ENCODE measurements at places on chromosomes 12 and 14.

DNA sequence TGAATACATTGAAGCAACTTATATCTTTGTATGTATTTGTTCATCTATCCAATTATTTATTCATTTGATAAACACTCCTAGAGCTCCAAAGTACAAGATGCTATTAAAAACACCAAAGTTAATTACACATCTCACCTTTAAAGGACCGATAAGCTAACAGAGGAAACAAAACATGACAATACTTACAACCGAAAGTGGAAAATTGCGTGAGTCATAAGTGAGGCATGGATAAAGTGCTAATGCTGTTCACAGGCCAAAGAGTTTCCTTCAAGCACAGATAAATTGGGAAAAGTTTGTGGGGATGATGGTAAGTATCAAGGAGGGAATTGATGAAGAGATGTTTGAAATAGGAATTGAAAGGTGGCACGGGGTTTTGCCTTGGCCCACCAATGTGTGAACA, 172.8 kb upstream of the KITLG start:
- DNase-seq = no peak

DNA sequence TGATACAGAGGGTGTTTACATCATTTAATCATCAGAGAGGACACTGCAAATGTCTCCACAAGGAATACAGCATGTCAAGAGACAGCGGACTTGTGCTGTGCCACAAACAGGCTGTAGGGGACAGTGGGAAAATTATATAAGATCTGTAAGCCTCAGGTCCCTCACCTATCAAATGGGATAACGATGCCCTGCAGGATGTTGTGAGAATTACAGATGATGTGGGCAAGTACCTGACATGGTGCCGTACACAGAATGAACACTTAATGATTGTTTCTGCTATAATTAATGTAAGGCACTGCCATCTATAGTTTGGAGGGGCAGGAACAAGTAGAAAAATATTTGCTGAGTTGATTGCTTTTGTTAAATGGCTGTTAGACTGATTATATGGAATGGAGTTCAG, 81.9 kb upstream of the GTF2A1 start:
- no peak for DNase-seq

DNA sequence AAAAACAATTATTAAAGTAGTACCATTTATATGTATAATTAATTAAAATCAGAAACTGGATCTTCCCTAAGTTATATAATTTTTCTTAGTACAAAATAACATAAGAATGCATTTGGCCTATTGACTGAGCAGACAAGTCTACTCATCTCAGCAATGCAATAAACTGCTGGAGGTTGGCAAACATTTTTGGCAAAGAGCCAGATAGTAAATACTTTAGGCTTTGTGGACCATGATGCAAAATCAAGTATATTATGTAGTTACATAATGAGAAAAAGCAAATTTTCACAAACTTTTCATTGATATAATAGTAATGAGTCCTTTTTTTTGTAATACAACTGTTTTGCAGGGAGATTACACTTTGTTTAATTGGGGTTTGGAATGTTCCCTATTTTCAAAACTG, 30.9 kb downstream of the ERGIC2 start:
- no peak for DNase-seq

DNA sequence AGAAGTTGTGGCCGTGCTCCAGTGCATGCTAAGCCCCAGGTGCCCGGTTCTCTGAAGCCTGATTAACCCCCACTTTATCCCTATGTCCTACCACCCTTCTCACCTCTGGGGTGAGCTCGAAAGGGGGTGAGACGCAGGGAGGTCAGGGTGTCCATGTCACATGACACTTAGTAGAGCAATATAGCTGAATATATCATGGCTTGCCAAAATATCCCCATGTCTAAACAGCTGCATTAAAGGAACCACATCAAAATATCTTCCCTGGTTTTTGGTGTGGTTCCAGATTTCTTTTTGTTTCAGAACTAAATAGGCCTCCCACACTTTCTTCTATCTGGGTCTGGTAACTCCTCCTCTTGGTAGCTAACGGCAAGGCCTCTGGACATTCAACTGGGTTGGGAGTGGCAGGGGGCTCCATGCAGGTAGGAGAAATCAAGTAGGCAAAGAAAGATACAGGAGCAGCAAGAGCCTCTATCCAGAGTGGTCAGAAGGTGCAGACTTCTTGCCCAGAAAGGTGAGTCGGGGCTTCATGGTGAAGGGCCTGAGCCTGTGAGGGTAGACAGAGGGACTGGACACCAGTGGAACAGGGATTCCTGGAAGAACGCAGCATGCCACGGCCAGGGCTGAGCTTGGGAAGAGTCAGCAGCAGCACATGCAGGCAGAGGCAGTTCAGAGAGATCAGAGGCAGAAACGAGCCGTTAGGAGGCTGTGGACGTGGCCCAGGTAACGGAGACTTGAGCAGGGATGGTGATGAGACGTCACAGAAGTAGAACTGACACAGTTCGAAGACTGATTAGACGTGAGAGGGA, 202.8 kb upstream of the DIO3 start:
- no peak for DNase-seq

GRCh38 chr12:79537675-79538074, 153.1 kb downstream of the PAWR start:
- no peak for DNase-seq

DNA sequence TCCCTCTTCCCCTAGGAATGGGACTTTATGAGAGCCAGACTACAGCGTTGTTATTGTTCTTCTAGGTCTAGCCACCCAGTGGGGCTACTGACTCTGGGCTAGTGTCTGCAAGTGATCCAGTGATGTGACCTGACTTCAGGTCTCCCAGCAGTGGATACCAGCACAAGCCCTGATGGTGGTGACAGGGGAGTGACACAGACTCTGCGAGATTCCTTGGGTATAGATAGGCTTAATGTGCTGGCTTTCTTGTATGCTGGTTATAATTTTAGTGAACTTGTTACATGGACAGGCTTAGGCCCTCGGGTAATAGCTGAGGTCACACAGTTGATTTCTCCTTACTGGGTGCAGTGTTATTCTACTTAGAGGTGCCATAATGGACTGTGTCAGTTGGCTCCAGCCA, 106.9 kb downstream of the TBC1D30 start:
- no peak for DNase-seq

GRCh38 chr14:93105362-93105761, 10.4 kb downstream of the ITPK1 start:
- no peak for DNase-seq

- no peak for DNase-seq
Observed at GRCh38 chr14:76525106-76525821, 149.3 kb downstream of the ESRRB start.

DNA sequence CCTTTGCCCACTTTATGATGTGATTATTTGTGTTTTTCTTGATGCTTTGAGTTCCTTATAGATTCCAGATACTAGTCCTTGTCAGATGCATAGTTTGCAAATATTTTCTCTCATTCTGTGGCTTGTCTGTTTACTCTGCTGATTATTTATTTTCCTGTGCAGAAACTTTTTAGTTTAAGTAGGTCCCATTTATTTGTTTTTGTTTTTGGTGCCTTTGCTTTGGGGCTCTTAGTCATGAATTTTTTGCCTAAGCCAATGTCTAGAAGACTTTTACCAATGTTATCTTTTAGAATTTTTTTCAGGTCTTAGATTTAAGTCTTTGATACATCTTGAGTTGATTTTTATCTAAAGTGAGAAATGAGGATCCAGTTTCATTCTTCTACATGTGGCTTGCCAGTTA, 667.3 kb downstream of the SLC16A7 start:
- no peak for DNase-seq

DNA sequence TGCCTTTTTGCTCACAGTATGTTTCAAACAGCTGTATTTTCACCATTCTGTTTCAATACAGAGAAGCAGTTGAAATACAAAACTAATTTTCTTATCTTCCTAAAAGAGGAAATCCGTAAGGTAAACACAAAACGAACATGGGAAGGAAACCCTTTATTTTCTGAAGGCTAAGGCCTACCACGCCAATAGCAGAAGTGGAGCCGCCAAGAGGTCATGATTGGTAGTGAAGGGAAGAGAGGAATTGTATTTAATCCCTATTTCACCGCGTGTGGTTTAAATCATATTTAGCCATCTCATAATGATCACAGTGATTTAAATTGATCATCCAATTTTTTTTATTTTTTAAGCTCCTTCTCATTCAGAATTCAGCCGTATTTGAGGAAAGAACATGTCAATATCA, 398.2 kb downstream of the PRKD1 start:
- DNase-seq = no peak

DNA sequence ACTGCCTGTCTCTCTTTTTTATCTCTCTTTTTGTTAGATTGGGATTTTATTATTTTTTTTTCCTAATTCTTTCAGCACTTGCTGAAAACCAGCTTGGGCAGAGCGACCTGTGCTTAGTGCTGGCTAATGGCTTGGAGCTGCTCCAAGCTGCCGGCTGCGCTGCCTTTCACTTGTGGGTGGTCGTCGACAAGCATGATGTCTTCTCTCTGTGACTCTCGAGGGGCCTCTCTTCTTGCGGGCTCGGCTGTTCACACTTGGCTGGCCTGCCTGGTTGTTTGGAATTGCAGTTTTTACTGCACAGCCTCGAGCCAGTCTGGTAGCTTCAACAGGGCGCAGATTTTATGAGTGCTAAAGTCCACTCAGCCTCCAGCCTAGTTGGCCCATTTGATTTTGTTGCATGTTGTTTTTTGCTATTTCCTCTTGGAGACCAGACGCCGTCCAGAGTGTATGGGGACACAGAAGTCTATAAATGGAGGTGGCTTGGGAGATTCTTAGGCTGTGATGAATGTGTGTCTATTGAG, 18.6 kb downstream of the TPCN1 start:
- no peak for DNase-seq

- no peak for DNase-seq
Observed at GRCh38 chr12:52323416-52324152, 2.4 kb upstream of the KRT83 start.

- peak; percentile 37 for DNase-seq
Observed at GRCh38 chr14:53929871-53930715, 26.5 kb downstream of the BMP4 start.

- DNase-seq = no peak
Observed at GRCh38 chr12:98752726-98753125, 107.6 kb downstream of the APAF1 start.

- DNase-seq = no peak
Observed at GRCh38 chr12:56146492-56147460, 5.6 kb upstream of the MYL6B start.

DNA sequence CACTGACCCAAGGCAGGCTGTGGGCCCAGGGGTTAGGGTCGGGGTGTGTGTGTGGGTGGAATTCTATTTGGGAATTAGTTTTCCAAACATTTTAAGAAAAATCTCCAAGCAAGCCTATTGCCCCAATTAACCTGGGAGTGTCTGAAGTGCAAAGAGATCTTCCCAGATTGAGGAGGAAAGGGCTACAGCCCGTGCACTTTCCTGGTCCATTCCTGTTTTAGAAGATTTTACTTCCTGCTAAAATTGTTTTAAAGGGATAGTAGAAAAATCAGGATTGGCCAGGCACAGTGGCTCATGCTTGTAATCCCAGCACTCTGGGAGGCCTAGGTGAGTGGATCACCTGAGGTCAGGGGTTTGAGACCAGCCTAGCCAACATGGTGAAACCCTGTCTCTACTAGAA, 5.3 kb downstream of the DCTN2 start:
- DNase-seq = no peak

GRCh38 chr14:31897581-31898186, 179.4 kb upstream of the ARHGAP5 start:
- DNase-seq = no peak

DNA sequence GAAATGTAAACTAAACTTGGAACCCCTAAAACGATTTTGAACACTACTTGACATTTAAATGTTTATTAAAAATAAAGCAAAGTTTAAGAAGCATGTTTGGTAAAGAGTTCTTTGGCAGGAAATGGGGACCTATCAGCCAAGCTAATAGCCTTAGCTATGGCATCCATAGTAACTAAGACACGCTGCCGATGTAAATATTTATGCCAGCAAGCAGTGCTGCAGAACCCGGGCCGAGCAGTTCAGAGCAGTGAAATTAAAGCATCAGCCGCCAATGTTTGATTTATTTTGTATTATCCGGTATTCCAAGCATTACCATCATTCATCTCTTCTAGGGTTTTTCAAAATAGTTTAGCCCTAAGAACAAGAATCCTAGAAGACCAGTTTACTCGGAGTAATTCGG, 61.6 kb downstream of the PPP2R5C start:
- DNase-seq = no peak

GRCh38 chr12:66555113-66555512, 123.8 kb downstream of the GRIP1 start:
- no peak for DNase-seq

GRCh38 chr14:68756000-68756481, 36.8 kb downstream of the ZFP36L1 start:
- no peak for DNase-seq

GRCh38 chr12:125006365-125006764, 12.9 kb downstream of the BRI3BP start:
- DNase-seq = no peak

- DNase-seq = no peak
Observed at GRCh38 chr12:3928538-3929184, 55.5 kb upstream of the PARP11 start.

- DNase-seq = no peak
Observed at GRCh38 chr12:2378835-2379330, 326.1 kb downstream of the CACNA1C start.

DNA sequence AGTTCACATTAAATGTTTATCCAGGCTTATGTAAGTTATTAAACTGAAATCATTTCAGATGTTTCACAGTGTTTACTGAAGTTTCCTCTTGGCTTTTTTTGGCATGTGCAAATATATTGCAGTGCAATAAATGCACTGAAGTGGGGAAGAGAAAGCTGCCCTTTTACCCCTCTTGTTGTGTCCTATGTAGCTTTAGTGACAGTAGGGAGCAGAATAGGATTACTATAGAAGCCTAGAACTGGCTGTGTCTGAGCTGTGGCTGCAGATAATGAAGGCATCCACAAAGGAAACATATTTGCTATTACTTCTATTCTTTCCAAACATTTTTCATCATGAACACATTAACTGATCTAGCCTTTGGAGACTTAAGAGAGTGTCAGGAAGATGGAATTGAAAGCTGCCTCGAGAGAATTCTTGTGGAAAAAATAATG, 24.1 kb upstream of the CNTN1 start:
- DNase-seq = no peak

DNA sequence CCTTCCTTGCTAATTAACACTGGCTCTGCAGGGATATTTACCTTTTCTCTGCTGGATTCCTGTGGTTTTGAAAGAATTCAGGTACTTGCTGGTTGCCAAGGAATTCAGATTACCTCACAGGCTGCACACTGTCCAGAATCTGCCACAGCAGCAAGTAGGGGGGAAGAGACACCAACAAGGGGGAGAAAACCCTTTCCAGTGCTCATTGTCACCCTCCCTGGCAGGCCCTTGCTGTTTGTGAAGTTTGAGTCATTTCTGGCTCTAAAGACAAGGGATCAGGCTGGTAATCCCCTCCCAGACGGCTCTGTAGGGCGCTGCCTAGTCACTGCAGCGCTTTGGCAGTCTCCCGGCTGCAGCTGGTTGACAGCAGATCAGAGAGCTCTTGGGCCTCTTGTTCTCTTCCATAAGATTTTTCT, 50.8 kb downstream of the TTLL5 start:
- DNase-seq = no peak

DNA sequence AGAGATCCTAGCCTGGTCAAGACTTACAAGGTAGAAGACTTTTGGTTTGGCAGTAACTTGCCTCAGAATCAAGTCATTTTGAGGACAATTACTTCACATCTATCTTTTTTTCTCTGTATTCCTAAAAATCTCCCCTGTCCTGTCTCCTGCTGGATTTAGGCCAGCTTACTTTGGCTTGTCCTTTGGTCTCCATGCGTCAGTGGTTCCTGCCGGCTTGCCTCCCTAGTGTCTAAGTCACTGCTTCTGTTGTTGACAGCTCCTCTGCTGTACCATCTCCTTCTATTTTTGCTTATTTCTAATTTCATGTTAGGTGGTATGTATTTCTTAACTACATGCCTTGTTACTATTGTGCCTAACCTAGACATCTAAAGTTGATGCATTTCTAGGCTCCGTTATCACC, 39.7 kb upstream of the FBLN5 start:
- no peak for DNase-seq
